ENCODE measurements at places on chromosomes 1 and 21. TPM values are rescaled to one million over a fixed set of nuclear protein-coding genes. Genes with fewer than 3 reads are reported as not detected.

RNF186 gene
- total RNA-seq = not detected

FHAD1 gene
- under 0.01 TPM for total RNA-seq

FAM177B gene
- total RNA-seq = not detected

CD52 gene
- not detected for total RNA-seq

SLC45A1 gene
- 1.9 TPM for total RNA-seq

PTPRC gene
- total RNA-seq = 3.5 TPM

MX2 gene
- 0.97 TPM for total RNA-seq

LCK gene
- total RNA-seq = 0.43 TPM

SAMSN1 gene
- total RNA-seq = 0.86 TPM

ARTN gene
- not detected for total RNA-seq

AK5 gene
- total RNA-seq = 123 TPM

IPO13 gene
- total RNA-seq = 20.7 TPM

SELL gene
- not detected for total RNA-seq

GBP6 gene
- total RNA-seq = not detected

TFB2M gene
- 29.4 TPM for total RNA-seq

CDC20 gene
- total RNA-seq = 51.8 TPM

LCE1E gene
- not detected for total RNA-seq

RPS6KA1 gene
- total RNA-seq = 6.9 TPM

COL24A1 gene
- total RNA-seq = 3.9 TPM

ADAMTS4 gene
- total RNA-seq = 8.2 TPM

HAO2 gene
- not detected for total RNA-seq

PANK4 gene
- total RNA-seq = 23.8 TPM

LAD1 gene
- total RNA-seq = not detected

PDZK1IP1 gene
- 0.43 TPM for total RNA-seq

PIK3R3 gene
- total RNA-seq = 14.2 TPM

LINGO4 gene
- not detected for total RNA-seq

RAB42 gene
- total RNA-seq = 3.9 TPM

BGLAP gene
- not detected for total RNA-seq

LRRC8D gene
- total RNA-seq = 26.7 TPM

TENT5C gene
- total RNA-seq = 6.1 TPM

TMEM79 gene
- 1.3 TPM for total RNA-seq

DEPDC1 gene
- 12.6 TPM for total RNA-seq

FAM151A gene
- not detected for total RNA-seq

ATP13A2 gene
- 42.2 TPM for total RNA-seq

AIM2 gene
- total RNA-seq = 0.32 TPM

OLIG2 gene
- not detected for total RNA-seq

TNFRSF8 gene
- total RNA-seq = under 0.01 TPM

Measured in fibroblast of villous mesenchyme (primary cell).